ENCODE measurements at places on chromosomes 12 and 14.

DNA sequence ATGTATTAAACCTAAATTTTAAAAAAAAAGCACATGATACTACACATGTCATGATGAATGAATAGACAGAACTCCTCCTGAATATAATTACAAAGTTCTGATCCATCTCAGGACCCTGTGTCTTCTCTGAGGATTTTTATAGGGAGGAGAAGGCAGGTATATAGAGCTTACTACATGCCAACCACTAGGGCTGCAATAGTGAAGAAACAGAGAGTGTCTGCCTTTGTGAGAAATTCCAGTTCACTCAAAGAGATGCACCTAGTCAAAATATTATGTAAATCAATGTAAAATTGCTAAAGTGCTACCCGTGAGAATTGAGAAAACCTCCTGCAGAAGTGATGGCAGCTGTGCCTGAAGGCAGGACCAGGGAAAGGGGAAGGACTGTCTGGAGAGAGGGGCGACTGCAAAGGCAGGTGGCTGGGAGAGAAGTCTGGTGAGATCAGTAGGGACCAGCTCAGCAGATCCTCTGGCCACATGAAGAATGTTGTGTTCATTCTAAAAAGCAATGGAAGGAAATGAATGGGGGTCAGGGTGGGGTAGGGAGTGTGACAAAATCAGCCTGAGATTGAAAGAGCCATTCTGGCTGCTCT, 15.1 kb downstream of the ABHD4 start:
- DNase-seq = no peak

DNA sequence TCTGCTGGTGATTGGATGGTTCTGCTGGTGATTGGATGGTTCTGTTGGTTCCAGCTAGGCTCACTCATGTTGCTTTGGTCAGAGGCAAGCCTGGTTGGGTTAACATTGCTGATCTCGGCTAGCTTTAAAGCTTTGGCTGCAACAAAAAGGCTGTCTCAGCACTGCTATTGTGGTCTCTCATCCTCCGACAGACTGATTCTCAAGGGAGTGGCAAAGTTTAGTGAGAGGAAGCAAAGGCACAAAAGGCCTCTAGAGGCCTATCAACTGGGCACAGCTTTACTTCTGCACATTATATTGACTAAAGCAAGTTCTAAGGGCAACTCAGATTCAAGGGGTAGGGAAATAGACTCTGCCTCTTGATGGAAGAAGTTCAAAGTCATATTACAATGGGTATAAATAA, 84.7 kb upstream of the LGR5 start:
- no peak for DNase-seq

DNA sequence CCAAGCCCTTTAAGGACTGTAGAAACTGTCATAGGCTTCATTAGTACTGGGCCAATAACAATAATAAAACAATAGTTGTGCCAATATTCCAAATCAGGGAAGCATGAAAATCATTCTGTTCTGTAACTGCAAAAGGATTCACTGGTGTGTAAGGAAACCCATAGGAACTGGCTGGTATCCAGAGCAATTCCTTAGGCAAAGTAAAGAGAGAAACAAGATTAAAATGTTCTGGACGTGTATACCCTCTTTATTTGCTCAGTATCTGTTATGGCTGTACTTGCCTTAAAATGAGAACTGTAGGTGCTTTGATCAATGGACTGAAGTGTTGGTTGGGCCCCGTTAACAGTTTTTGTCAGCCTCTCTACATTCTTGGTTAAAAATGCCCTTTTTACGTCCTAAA, 72.4 kb upstream of the STAC3 start:
- no peak for DNase-seq

GRCh38 chr12:26799741-26800140, 33.3 kb downstream of the ITPR2 start:
- DNase-seq = no peak

- DNase-seq = no peak
Observed at GRCh38 chr14:96746101-96746500, 51.1 kb upstream of the VRK1 start.

Measured in stimulated activated CD8-positive, alpha-beta memory T cell treated with anti-CD3 and anti-CD28 coated beads, Interleukin-4, amount 100 ng/mL, for 4 hours (primary cell).